RPMI7951 (cell line): ENCODE measurements at places on chromosomes 2 and 18. TPM values are rescaled to one million over a fixed set of nuclear protein-coding genes. Genes with fewer than 3 reads are reported as not detected.

DNA sequence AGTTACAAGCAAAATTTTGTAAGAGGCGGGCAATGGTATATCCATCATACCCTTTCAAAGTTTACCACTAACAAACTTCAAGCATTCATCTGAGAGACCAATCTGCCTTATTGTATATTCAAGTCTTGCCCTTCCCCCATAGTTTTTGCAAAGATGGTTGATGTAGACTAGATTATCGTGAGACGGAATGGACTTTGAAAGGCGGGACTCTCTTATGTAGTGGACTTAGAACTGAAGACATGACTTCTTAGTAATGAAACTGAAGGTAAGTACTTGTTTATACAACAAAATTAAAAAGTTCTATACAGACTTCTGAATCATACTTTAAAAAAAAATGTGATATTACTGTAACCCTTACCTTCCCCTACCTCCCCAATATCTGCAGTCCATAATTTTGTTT is 10.4 kb downstream of the AP1S3 start:
- no peak for DNase-seq

DNA sequence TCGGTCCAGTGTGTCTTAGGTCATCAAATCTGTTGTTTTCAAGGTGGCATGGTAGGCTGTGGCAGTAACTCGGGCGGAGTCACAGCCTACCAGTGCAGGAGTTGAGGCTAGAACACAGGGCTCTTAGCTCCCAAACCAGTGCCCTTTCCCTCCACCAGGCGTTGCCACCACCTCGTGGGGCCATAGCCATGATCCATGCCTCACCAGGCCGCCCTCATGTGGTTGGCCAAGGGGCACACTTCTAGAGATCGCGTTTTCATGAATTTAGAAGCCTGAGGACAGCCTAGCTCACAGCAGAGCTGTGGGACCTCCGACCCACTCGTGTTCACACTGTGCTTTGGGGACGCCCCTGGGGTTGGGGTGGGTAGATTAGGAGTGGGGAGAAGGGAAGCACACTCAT is 10.6 kb downstream of the SEC11C start:
- DNase-seq: no peak

DNA sequence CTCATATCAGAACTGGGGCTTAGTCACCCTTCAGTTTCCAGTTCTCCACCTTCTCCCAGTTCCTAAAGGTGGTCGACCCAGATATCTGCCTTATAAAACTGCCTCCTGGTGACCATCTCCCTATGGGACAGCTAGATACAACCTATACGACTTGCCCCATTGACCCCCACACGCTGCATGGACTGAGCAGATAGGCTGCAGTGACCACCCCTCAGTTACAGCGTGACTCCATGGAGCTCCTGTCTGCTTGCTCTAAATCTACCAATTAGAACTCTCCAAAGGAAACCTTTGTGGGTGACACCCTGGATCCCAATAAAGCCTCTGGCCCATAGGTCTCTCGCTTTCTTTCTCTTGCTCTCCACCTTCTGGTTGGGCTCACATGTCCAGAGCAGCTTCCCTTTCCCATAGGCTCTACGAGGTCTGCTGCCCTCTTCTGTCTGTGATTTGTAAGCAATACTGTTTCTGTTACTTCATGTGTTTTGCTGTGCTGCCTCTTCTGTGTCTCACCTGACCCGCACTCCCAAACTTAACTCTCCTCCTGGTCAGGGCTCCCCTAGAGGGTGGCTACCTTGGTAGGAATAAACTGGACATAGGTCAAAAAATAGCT is 971.3 kb upstream of the FAM98A start:
- no peak for DNase-seq

GRCh38 chr2:128494307-128494639 is 175.6 kb upstream of the HS6ST1 start:
- no peak for DNase-seq

GRCh38 chr2:128285329-128285931 is 33.2 kb downstream of the HS6ST1 start:
- no peak for DNase-seq

GRCh38 chr2:48162742-48163141 is 256.4 kb upstream of the FBXO11 start:
- no peak for DNase-seq

DNA sequence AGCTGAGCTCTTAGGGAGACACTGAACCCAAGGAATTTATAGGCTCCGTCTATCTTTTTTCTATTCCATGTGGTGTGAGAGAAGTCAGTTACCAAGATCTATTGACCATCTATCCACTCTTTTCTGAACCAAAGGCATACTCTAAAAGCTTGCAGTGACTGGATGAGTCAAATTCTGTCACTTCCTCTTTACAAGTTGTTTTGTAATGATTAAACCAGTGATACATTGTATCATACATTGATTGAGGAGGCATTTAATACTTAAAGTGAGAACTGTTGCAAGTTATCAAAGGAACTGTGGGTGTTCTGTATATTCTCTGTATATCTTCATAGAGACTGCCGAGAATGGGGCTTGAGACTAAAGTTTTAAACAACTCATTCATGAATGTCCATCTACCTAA is 188.8 kb downstream of the CAMKMT start:
- no peak for DNase-seq

DNA sequence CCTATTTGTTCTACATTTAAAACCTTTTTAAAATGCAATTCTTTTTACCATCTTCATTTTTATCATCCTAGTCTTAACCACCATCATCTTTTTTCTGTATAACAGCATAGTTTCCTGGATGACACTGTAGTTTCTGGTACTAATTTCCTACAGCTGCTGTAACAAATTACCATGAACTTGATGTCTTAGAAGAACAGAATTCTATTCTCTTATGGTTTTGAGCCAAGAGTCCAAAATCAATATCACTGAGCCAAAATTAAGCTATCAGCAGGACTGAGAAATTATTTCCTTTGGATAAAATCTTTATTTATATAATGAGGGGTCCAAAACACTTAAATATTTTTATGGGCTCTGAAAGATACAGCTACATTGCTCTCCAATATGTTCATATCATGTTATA is 539.3 kb downstream of the METTL4 start:
- no peak for DNase-seq

DNA sequence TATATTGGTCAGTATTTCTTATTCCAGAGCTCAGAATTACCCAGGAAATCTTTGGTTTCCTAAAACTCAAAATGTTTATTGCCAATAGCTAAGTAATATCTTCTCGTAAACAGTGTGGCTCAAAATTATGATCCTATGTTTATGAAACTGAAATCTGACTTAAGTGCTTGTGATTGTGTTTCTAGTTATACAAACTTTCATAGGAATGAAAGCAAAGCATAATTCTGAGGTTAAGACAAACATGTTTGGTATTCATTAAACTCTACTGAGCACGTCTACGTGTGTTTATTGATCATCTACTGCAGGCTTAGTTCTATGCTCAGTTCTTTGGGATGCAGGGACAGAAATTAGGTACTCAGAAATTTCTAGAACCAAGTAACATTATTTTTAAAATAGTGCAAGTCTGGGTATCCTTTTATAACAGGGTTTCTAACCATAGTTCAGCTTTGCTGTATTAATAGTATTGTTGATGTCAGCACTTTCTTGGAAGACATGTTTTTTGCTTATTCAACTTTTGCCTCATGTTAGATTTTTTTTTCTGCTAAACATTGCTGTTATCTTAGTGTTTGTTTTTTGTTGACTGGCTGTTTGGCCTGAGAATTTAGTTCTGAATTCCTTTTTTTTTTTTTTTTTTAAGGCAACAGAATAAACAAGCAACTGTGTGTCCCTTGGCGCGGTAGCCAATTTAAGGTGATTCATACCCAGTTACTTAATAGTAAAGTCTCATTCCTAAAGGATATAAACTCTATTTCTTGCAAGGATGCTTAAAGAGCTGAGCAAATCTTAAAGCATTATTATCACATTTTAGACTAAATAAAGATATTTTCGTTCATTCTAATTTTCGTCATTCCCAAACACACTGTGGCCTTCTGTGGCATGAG is 31.3 kb downstream of the PTPRM start:
- no peak for DNase-seq

DNA sequence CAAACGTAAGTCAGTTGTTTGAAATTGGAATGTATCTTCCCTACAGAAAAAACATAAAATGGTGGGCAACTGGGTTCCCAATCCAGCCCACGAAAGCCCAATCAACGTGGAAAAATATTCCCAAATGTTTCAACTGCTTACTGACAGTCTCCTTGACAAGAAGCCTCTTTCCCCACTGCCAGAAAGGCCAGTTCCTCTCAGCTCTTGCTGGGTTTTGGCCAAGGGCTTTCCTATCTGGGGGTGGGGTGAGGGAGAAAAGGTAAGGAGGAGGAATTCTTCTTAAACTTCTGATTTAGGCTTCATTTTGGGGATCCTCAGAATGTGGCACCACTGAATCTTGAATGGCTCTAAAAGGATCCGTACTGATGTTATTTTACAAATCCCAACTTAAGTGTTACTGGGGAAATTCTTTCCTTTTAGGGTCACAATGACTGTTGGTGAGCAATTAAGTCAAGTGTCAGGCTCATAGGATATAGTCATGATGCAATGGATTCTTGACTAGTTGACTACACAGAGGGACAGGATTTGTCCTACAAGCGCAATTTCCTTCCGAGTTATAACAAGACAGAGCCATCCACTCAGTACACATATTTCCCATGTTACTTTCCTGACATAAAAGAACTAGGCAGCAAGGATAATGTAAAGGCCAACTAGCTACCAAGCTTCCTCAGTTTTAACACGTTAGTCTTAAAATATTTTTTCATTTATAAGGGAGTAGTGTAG is 73.6 kb downstream of the SPRED2 start:
- peak; percentile 62 for DNase-seq

DNA sequence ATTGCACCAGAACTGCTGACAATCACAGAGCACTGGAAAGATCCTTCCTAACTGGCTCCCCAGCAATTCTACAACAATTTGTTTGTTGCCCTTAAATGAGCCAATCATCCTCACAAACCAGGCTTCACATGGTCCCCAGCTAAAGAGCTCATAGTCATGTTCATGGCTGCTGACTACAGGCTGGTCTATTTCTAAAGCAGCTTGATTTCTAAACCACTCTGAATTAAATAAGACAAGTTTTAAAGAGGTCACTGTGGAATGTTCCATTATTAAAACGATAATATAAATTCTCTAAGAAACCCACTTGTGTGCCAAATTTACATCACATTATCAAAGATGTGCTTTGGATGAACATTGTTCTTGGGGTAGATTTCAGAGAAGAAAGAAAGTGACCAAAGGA is 110.7 kb downstream of the COPS8 start:
- DNase-seq: no peak

DNA sequence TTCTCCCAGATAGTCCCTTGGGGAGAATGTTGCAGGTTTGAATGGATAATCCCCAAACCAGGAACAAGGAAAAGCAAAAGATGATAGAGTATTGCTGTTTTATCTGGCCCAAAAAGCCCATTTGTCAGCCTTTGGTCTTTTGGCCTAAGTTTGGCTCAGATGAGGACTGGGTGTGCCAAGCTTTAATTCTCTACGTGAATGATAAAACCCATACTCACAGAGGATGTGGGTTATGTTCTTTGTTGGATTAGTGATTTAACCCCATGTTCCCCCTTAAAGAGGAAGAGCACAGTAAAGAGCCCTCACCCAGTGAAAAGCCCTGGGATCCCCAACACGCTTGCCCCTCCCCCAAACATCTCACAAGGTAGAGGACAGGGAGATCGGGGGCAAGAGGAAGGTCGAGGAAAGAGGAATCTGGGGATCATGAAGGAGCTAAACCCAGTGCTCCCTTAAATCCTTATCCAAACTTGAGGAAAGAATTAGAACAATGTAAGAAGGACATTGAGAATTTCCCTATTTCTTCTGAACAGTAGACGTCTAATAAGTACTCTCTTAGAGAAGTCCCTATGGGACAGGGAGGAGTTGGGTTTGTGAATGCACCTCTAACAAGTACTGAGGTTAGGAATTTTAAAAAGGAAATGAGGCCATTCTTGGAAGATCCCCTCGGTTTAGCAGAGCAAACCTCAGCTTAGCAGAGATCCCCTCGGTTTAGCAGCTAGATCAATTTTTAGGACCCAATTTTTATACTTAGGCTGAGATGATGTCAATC is 105.0 kb downstream of the HIBCH start:
- DNase-seq: no peak

GRCh38 chr2:74515981-74516633 is 1.9 kb downstream of the TLX2 start:
- DNase-seq: no peak

GRCh38 chr2:235939471-235939870 is 228.7 kb downstream of the GBX2 start:
- peak; percentile 19 for DNase-seq

- no peak for DNase-seq
Observed at GRCh38 chr18:35641467-35641866, 59.9 kb downstream of the GALNT1 start.

DNA sequence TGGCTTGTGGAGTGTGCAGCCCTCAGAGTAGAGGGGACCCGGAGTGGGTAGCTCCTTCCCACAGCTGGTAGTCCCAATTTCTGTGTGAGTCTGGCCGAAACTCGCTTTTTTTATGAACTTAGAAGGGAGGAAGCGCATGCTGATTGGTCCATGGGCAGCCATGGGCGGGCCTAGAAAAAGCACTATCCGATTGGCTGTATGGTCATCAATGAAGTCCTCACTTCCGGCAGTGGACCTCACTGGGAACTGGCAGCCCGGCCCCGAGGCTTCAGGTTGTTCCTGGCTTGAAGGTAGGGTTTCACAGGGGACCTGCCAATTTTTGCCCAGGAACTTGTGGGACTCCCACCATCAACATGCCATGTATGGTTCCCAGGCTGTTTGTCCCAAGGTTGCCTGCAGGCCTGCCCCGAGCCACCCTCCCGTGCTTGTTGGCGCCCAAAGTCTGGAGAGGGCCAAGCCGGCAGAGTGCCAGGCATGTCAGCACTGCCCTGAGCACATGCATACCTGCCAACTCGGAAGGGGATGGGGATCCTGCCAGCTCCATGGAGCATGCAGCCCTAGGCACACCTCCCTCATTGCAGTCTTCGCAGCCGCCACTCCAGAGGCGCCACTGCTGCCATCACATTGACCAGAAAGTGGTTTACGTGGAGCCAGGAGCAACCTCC is 98.5 kb downstream of the ATP9B start:
- no peak for DNase-seq

DNA sequence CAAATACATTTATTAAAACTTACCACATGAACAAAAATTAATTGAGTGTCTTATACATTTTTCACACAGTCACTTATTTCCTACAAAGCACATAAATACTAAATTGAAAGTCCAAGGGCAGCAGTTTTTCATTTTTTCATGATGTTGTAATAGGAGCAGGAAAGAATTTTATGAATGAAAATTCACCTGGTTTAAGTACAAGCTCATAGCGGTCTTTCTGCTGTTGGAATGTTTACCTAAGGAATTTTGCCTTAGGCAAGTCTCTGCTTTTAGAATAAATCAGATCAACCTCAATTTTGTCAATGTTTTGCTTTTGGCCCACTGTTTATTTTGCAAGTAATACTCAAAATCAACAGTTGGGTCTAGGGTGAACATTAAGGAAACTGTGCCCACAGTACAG is 40.0 kb downstream of the ETAA1 start:
- peak; percentile 35 for DNase-seq

Gene SLC9A4
- not detected in 2 replicates for total RNA-seq

Gene SF3B6
- total RNA-seq: 441 and 501 TPM in 2 replicates

Gene EFHD1
- total RNA-seq: 1.2 and 1.7 TPM in 2 replicates

Gene MC4R
- total RNA-seq: not detected in 2 replicates

Gene SLC1A4
- 17.0 and 17.1 TPM in 2 replicates for total RNA-seq

Gene IL36B
- total RNA-seq: not detected in 2 replicates

Gene PSMA8
- total RNA-seq: not detected in 2 replicates

Gene LYG1
- 0.49 and 2.4 TPM in 2 replicates for total RNA-seq

Gene TMEM200C
- total RNA-seq: not detected in 2 replicates

Gene ACTG2
- total RNA-seq: 2.0 and 2.9 TPM in 2 replicates

Gene FAM124B
- total RNA-seq: not detected in 2 replicates

Gene CRYBA2
- 0.20 TPM in 1 of 2 replicates, not detected in the other for total RNA-seq

Gene ALK
- total RNA-seq: 0.12 and 0.29 TPM in 2 replicates
